ENCODE measurements at places on chromosomes 13 and 19. TPM values are rescaled to one million over a fixed set of nuclear protein-coding genes. Genes with fewer than 3 reads are reported as not detected.

DNA sequence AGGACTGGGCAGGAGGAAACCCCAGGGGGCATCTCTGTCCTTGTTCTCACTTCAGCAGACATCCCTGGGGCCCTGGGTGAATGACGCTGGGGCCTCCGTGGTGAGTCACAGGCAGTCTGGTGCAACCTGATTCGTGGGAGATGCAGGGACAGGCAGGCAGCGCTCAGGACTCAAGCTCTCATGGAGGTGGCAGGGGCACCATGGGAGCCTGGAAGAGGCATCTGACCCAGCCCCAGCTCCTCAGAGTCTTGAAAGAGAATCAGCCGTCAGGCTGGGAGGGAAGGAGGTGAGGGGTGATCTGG, 14.0 kb upstream of the PTOV1 start:
- DNase-seq = no peak

DNA sequence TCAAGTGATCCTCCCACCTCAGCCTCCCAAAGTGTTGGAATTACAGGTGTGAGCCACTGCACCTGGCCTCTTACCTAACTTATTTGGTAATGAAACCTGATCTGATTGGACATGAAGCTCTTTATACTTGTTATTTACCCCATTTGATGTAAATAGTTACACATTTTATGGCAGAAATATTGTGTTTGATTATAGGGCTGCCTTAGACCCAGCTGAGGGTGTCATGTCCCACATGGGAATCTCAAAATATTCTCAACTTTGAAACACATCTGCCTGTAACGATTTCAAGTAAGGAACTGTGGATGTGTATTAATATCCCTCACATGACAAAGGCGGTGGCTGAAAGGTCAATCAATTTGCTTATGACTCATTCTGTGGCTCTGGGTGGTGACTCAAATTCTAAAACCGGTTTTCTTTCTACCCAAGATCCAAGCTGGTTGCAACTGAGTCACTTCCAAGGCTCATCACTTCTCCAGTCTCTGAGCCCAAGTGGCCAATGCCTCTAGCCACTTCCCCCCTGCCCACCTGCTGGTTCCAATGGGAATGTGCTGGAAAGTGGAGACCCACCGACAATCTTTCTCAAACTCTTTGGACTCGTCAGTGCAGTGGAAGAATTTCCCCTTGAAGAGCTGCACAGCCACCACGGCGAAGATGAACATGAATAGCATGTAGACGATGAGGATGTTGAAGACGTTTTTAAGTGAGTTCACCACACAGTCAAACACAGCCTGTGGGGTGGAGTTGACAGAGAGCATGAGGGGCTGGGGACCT, 110.9 kb downstream of the IER2 start:
- no peak for DNase-seq

DNA sequence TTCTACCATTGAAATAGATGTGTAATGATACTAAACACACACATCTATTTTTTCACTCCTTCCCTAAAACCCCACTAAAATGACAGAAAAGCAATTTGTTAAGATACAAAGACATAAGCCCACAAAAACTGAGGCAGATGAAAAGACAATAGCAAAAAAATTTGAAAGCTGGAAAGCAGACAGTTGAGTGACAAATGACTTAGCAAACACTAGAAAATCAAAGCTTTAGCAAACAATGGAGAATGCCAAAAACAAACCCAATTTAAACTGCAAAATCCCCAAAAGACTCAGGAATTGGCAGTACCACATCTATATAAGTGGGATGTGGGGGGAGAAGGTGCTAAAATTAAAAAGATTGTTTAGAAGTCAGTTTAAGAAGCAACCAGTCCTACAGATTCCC, 9.5 kb downstream of the TSC22D1 start:
- DNase-seq = no peak

DNA sequence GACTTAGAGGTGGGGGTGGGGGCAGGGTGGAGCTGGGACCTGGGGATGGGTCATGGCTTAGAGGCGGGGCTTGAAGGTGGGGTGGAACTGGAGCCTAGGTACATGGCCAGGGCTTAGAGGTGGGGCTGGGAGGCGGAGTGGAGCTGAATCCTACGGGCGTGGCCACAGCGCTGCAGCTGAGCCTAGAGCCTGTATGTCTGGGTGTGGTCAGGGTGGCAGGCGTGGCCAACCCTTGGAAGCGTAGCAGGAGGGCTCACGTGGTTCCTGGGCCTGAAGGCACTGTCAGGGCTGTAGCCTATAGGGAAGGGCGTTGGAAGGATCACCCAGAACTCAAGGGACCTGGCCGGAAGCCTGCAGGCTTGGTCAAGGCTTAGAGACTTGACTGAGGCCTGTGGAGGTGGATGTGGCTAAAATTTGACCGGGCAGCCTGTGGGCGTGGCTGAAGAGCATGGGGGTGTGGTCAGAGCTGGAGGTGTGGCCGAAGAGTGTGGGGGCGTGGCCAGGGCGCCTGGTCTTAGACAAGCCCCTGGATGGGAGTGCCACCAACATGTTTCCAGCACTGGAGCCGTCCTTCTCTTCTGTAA, 24.3 kb downstream of the COLGALT1 start:
- DNase-seq = peak; percentile 85

DNA sequence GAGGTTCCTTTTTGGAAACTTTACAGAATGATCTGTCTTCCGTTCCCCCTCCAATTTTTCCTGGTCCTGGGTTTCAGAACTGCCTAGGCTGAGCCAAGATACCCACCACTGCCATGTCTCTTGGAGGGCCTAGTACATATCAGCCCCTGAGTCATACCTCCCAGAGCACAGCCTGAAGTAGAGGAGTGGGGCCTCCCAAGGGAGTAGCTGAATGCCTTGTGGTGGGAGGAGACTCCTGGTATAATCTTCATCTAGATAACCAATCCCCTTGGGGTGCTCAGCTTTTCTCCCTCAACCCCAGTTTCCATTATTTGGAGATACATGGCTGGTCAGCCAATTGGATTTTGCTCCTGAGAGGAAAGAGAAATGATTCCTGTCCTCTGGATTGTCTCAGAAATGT, 30.3 kb downstream of the ZNF763 start:
- no peak for DNase-seq

DNA sequence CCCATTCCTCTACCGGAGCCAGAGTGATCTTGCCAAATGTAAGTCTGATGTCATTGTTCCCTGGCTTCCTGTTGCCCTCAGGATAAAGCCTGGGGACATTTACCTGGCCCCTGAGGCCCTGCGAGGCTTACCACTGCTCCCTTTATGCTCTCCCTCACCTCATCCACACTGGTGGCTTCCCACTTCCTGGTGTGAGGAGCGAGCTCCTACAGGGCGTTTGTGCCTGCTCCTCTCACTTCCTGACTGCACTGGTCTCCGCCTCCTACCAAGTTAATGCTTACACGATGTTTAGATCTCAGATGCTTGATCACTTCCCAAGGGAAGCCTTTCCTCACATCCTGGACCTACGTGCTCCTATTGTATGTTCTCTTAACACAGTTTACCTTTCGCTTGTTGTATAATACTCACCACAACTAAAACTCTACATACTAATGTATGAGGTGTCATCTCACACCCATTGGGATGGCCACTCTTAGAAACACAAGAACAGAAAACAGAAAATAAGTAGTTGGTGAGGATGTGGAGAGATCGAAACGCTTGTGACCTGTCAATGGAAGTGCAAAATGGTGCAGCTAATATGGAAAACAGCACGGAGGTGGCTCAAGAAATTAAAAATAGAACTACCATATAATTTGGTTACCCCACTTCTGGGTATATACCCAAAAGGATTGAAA, 177.6 kb downstream of the SHISA2 start:
- DNase-seq = no peak

- no peak for DNase-seq
These were observed 10.5 kb upstream of the LATS2 start for GRCh38 chr13:21071924-21072323.

- no peak for DNase-seq
These were observed 41.6 kb downstream of the TM9SF2 start for GRCh38 chr13:99542788-99543406.

DNA sequence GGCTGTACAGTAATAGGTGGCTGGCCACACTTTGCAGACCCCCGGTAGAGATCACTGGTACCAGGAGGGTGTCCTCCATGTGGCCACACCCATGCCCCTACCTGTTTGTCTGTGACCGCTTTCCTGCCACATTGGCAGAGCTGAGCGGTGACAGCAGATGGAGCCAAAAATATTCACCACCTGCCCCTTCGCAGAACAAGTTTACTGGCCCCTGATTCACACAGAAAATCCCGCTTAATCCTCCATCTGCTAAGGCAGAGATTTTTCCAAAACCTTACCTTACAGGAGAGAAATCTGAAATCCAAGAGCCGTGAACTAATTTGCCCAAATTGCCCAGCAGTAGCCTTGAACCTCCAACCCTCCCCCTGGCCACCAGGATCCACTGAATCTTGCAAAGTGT, 52.1 kb downstream of the MYO9B start:
- DNase-seq = no peak

GRCh38 chr13:23472189-23472588, 38.7 kb upstream of the SACS start:
- DNase-seq = no peak

DNA sequence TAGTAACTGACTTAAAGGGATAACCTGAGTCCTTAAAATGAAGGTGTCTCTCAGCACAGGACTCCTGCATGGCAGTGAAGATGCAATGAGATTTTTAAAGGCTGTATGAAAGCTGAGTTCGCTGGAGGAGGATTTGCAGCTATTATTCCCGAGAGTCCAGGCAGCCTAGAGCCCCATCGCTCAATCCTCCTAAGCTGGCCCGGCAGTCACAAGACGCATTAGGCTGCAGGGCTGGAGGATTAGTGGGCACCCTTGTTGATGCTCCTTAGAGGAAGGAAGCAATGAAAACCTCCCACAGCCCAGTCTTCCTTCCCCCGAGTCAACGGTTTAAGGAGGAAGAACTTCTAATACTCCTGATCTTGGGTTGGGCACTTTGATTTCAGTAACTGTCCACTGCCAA, 239.5 kb downstream of the EFNB2 start:
- DNase-seq = no peak

DNA sequence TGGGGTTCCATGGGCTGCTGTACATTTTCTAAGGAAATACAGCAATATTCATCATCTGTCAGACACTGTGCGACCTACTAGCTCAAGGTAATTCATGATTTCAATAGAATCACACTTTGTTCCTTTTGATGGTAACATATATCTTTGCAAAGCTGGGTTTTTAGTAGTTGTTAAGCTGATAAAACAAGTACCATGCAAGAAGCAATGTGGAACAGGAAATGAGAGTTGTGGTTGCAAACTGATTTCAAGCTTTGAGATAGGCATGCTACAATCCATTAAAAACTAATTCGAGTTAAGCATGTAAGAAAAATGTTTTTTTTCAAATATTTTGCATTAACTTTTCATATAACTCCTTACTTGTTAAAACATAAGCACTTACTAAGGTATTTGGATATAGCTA, 6.8 kb upstream of the MBNL2 start:
- no peak for DNase-seq

DNA sequence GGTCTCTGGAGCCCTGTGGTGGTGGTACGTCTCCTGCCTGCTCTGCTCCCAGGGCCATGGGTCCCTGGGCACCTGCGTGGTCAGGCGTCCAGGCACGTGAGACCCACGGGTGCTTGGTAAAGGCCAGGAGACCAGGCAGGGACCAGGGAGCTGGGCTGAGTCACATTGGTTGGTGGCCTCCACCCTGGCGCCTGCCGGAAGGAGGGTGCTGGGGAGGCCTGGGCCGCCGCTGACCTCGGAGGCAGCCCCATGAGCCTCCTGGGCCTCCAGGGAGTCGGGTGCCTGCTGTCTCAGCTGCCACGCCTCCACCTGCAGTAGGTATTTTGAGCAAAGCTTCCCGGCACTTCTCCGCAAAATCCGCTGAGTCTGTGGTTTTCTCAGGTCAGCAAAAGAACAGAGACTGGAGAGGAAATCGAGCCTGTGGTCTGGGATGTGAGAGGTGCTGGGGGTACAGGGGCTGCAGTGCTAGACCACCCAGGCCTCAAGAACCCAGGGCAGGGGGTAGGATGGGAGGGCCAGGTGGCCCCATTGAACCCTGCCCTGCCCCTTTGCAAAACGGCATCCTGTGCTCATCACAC, 3.6 kb upstream of the PLK5 start:
- no peak for DNase-seq

- no peak for DNase-seq
These were observed 4.8 kb downstream of the TSKS start for GRCh38 chr19:49758292-49758691.

GRCh38 chr19:48644839-48645619, 958 bp downstream of the CA11 start:
- DNase-seq = peak; percentile 85

GRCh38 chr19:5418677-5419076, 36.5 kb upstream of the ZNRF4 start:
- DNase-seq = no peak

DNA sequence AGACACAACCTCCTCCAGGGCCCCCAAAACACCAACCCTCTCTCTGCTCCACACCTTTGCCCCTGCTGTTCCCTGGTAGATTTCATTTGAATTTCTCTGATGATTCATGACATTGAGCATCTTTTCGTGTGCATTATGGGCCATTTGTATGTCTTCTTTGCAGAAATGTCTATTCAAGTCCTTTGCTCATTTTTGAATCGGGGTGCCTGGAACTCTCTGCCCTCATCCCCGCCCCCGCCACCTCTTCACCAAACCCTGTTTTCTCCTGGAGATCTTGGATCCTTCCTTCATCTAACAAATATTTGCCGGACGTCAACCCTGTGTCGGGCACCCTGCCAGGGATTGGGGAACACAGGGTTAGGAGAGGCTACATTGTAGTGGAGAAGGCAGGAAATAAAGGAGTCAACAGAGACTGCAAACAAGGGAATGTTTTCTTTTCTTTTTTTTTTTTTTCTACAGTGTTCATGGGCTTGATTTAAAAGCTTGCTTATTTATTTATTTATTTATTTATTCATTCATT, 25.5 kb upstream of the SLC1A5 start:
- peak; percentile 90 for DNase-seq

- DNase-seq = no peak
These were observed 1.7 kb downstream of the B3GLCT start for GRCh38 chr13:31201341-31202031.

- no peak for DNase-seq
These were observed 65.3 kb upstream of the RXFP2 start for GRCh38 chr13:31674051-31674450.

DNA sequence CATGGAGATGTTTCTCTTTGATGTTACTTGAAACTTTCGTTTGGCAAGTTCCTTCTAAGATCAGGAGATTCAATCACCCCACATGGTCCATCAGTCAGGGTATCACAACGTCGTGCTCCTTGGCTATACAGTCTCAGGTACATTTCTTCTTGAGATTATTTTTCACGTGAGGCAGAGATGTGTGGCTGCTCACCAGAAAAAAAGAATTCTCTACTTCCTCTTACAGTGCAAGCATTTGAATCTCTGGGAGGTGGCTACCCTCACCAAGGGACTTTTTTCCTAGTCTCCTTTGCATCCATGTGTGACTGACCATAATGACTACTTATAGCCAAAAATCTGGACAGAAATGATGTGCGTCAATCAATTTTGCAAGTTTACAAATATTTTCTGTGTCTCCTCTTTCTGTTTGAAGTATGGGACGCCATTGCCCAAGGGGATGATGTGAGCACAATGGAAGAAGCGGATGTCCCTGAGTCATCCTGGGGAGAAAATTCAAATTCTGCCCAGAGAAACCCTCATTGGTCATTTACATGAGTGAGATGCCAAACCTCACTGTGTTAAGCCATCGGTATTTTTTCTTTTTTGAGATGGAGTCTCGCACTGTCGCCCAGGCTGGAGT, 8.6 kb upstream of the LAIR2 start:
- DNase-seq = no peak

Gene TINCR
- total RNA-seq = 3.7 TPM

Gene ACER1
- total RNA-seq = not detected

Gene WASF3
- total RNA-seq = 33.3 TPM

Gene DZIP1
- total RNA-seq = 34.5 TPM

Gene MBD3L5
- total RNA-seq = not detected

Gene YJU2
- 17.3 TPM for total RNA-seq

All from sciatic nerve (tissue), 2 donors.